ENCODE measurements at places on chromosomes 1 and 21.

DNA sequence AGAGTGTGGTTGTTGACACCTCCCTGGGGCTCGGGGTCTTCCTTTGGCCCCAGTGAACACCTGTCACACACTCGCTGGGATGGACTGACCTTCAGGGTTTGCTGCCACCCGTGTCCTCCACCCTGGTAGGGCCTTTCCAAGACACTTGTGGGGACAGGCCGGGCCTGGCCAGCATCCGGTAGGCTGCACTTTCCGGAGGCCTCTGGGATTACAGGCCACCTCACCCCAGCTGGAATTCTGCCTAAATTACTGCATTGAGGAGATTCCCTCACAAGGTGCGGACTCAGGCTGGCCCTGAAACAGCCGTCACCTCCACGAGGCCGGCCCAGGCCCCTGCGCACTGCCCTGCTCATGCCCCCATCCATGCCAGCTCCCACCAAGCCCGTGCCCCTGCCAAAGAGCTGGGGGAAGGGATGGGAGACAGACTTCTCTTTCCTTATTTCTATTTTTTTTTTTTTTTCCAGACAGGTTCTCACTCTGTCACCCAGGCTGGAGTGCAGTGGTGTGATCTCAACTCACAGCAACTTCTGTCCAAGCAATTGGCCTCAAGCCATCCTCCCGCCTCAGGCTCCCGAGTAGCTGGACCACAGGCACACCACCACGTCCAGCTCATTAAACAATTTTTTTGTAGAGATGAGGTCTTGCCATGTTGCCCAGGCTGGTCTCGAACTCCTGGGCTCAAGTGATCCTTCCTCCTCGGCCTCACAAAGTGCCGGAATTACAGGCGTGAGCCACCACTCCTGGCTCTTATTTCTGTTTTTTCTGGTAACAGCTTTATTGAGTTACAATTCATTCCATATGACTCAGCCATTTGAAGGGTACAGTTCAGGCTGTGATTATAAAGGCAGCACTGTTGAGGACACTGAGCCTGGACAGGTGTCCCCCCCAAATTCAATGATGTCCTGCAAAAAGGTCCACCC lies 11.3 kb downstream of the CSTB start:
- DNase-seq: no peak

DNA sequence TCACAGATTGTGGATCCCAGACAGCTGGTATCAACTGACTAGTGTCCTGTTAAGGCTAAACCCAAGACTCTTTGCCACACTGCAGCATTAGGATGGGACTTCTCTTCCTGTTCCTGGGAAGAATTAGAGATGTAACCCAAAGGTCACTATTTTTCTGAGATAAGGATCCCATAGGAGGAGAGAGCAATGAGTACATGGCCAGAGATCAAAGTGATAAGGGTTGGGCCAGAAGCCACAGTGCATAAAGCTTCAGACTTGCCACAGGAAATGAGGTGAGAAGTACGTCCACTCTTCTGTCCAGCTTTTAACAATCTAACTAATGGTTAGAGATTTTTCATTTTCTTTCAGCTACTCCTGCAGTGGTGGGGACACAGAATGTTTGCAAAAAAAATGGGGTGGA lies at the start of gene HSD3B1:
TSS of gene HSD3B1 (plus strand) at position 270 of the 400 bp plus-strand sequence. CDS start 267 bp downstream, outside the sequence.
- no peak for DNase-seq

- DNase-seq: no peak
These were observed 91.6 kb downstream of the KAZN start for GRCh38 chr1:14689996-14690615.

DNA sequence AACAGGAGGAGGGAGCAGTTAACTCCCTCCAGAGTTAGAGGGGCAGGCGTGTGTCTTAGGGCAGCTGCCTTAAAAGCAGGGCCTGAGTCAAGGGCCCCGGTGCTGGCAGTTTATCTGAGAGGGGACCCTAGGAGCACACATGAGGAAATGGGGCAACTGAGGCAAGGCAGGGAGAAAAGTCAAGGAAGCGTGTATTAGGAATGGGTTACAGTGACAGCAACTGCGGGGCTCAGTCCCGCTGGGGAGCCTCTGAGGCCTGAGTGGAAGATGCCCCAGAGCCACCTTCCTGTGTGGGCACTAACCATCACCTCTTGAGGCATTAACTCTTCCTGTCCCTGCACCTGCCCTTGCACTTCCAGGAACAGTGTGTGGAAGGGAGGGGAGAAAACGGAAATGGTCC lies 276.3 kb downstream of the MATN1 start:
- no peak for DNase-seq

DNA sequence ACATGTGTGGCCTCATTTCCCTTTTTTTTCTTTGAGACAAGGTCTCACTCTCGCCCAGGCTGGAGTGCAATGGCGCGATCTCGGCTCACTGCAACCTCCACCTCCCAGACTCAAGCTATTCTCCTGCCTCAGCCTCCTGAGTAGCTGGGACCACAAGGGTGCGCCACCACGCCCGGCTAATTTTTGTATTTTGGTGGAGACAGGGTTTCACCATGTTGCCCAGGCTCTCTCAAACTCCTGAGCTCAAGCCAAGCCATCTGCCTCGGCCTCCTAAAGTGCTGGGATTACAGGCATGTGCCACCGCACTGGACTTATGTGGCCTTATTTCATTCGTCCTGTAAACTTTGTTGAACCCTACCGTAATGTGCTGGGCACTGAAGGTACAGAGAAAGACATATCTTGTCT lies 569 bp upstream of the WARS2 start:
- DNase-seq: peak; percentile 47

DNA sequence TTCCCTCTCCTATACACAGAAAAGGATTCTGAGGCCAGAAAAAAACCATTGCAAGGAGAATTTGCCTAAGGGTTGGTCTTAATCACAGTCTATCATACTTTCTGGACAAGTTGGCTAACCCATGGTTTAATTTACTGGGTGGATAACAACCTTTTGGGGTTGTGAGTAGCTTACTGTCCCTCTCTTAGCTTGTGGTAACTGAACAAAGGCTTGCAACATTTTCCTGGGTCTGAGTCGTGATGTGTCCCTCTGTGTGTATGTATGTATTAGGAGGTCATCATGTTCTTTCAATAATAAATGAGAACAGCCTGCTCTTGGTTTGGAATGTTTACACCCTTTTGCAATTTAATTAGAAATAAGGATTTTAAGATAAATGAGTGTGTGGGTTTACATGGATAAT lies 36.7 kb downstream of the PAPPA2 start:
- DNase-seq: no peak

GRCh38 chr1:74504125-74504932 lies 8.1 kb downstream of the LRRC53 start:
- DNase-seq: peak; percentile 13

- no peak for DNase-seq
These were observed 59.0 kb upstream of the TEKT2 start for GRCh38 chr1:36024847-36025246.

DNA sequence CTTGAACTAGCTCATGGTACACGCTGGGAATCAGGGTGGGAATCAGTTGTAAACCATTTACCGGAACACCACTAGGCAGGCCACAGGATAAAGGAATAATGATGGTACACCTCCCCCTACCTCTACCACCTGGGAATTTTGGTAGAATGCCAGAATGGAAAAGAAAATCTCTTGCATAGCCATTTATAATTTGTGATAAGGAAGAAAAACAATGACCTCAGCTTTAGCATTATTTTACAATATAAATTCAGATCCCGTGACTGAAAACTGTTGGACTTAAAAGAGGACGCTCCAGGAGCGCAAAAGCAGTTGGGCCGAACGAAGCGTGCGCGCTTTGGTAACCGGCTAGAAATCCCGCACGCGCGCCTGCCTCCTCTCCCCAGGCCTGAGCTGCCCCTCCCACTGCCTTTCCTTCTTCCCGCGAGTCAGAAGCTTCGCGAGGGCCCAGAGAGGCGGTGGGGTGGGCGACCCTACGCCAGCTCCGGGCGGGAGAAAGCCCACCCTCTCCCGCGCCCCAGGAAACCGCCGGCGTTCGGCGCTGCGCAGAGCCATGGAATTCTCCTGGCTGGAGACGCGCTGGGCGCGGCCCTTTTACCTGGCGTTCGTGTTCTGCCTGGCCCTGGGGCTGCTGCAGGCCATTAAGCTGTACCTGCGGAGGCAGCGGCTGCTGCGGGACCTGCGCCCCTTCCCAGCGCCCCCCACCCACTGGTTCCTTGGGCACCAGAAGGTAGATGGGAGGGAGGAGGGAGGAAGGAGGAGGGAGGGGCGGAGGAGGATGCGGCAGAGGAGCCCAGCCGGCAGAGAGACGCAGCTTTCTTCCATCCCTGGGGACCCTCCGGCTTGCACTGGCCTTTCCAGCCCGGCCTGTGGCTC lies at the start of gene CYP4X1:
TSS of gene CYP4X1 (plus strand) at position 402 of the 873 bp plus-strand sequence. CDS start at position 551, 149 bp downstream.
- DNase-seq: peak; percentile 25
